ENCODE measurements at places on chromosomes 2 and 18.
A peak's percentile ranks its signal among the peaks of the same experiment; 100 is the strongest.

DNA sequence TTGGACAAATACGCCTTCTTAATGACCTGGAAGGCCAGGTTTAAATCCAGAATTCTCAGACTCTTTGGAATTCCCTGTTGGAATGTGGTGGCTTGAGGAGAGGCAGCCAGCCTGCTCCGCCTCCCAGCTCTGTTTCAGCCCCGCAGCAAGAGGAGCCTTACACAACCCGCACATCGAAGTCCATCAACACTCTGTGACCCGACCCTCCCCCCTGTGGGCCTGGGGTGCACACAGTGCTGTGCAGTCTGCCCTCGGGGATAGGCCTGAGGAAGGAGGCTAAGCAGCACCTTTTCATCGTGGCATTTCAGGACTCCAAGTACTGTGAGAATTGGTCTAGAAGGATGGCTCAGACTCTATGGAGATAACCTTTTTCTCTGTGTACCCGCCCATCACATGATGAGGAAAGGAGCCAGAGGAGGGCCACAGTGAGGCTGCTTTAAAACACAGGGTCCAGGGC lies 73.7 kb downstream of the GREB1L start:
- no peak for DNase-seq

DNA sequence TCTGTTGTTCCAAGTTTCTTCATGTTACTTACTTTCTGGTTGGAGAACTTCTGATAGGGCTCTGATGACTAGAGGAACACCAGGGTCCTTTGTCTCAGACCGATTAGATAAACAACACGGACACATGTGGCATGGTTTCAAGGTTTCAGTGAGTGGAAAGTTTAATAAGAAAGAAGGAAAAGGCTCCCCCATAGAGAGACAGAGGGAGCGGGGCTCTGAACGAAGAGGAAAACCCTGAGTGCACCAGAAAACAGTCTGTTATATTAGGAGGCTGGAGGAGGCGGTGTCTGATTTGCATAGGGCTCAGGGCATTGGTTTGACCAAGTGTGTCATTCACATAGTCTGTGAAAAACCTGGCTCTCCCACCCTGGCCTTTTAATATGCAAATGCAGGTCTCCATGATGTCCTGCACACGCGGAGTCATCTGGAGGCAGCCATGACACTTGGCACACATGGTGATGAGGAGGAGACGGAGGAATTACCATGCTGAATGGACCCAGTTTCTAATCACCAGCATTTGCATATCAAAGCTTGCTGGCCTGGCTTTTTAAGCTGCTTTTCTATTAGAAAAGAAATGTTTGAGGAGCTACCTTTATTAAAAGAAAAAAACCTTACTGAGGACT lies 94.2 kb downstream of the PTPN4 start:
- DNase-seq: no peak

GRCh38 chr2:231590614-231591013 lies 2.0 kb upstream of the TEX44 start:
- no peak for DNase-seq

DNA sequence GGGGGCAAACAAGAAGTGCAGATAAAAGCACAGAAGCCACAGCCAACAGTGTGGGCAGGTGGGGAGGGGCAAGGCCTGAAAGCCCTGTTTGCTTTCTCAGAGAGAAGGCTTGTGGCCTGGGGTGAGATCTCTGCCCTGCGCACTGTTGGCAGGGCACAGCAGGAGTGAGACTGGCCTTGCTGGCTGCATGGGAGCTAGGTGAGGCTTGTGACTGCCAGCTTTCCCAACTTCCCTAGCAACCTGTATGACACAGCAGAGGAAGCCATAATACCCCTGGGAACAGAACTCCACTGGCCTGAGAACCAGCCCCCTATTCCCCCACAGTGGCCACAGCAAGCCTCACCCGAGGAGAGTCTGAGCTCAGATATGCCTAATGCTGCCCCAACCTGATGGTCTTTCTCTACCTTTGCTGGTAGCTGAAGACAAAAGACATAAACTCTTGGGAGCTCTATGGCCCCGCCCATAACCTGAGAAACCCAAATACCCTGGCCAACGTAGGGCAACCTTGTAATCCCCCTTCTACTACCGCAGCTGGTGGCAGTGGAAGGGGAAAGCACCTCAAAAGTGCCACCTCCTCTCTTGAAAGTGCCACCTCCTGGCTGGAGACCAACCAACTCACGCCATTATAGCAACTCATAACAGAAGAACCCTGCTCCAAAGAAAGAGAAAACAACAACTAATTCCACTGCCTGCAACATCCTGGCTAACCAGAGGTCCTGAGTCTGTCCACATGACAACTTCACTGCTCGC lies 44.4 kb downstream of the LCT start:
- peak; percentile 56 for DNase-seq

DNA sequence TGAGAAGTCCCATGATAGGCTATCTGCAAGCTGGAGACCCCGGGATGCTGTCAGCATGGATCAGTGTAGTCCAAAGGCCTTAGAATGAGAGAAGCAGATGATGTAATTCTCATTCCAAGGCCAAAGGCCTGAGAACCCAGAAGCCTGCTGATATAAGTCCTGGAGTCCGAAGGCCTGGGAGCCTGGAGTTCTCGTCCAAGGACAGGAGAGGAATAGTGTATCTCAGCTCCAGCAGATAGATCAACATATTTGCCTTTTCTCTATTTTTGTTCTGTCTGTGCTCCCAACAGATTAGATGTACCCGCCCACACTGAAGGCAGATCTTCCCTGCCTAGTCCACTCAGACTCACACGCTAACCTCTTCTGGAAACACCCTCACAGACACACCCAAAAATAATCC lies 454.9 kb upstream of the CHAC2 start:
- DNase-seq: no peak

GRCh38 chr18:49151482-49151881 lies 200.7 kb upstream of the SMAD7 start:
- no peak for DNase-seq

GRCh38 chr2:219428469-219428868 lies 6.2 kb upstream of the SPEG start:
- DNase-seq: no peak

DNA sequence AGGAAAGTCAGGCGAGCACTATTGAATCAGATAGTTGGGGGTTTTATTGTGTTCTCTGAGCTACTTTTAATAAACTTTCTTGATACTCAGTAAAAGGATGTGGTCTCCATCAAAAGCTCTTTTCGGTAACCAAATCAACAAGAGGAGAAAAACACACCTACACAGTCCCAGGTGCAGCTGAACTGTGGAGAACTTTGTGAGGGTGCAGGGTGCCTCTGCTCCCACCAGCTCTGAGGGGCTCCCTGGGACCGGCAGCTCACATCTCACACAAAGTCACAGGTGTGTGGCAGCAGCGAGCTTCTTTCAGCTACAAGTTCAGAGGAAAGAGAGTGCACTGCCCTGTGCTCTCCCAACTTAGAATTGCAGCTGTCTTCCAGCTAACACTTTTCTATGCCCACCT lies 650.4 kb downstream of the RNF144A start:
- DNase-seq: peak; percentile 65

- DNase-seq: no peak
Observed at GRCh38 chr2:140308706-140309105, 1528.5 kb upstream of the NXPH2 start.

GRCh38 chr2:139763705-139764104 lies 983.5 kb upstream of the NXPH2 start:
- DNase-seq: no peak

GRCh38 chr18:70418546-70419311 lies 129.9 kb downstream of the SOCS6 start:
- DNase-seq: peak; percentile 54

DNA sequence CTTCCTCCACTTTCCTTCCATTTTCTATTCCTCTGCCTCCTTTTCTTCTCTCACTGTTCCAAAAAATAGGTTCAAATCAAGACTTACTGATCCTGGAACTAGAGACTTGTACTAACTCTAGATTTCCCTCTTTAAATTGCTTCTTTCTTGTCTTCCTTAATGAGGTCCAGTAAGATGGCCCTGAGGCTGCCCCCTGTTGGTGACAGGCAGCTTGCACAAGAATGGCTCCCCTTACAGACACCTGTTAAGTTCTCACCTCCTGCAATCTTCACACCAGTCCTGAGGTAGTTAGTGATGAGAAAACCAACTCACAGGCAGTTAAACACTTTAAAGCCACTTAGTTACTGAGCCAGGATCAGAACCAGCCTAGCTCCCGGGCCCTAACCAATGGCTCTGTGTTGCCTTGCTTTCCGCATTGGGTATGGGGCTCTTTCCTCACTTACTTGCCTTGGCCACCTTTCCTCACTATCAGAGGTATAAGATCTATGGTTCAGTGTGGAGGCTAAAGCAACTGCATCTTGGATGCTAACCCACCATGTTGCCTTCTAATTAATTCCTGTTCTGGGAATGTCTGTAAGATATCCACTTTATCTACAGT lies 130.6 kb downstream of the AKAIN1 start:
- DNase-seq: peak; percentile 31

DNA sequence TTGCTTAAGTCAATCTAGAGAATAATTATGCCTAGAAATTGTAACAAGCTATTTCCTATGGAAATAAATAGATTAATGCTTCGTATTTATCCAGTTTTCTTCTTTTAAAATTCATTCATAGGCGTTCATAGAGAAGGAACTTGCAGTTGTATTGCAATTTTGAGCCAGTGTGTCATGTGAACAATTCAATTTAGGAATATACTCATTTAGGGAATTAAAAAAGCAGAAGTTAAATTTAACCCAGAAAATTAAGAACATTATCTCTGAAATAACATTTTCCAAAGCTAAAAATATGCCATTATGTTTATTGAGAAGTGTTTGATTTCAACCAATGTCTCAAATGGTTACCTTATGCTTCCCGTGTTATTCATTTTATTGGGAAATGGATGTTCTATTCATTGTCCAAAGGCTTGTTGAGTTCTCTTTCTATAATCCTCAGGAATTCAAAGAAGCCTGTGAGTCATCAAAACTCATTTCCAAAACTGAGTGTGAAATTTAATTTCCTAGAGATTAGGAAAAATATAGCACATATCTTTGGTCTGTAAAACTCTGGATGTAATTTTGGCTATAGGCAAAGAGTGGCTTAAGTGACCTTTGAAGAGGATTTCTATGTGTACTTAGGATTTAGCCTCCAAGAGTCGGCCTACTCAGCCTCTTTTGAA lies 99.7 kb downstream of the SLC8A1 start:
- DNase-seq: no peak

DNA sequence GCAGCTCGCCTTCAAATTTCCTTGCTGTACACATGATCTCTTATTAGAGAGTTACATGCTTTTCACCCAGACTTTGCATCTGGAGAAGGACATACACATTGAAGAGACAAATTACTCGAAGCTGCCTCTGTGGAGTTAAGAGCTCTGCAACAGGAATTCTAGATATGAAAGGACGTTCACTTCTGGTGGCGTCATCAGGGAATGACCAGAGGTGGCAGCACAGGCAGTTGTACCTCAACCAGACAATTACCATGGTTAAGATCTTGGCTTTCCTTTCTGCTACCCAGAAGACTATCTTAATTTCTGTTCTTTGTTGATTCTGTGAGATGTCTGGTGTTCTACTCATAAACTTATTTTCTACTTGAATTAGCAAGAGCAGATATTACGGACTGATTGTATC lies 39.1 kb upstream of the MC4R start:
- no peak for DNase-seq

DNA sequence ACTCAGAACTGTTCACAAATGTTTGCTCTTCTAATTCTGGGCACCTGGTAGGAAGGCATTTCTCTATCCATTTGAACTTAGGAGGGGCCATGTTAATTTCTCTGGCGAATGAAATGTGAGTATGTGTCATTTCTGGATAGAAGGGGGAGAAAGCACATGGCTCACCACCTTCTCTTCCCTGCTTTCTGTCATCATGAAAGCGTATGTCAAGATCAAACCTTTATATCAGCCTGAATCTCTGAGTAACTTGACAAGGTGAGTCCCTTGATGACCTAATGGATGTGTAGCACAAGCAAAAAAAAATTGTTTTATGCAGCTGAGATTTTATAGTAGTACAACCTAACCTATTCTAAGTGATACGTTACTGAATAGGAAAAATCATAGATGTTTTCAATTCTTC lies 12.1 kb upstream of the LCT start:
- peak; percentile 16 for DNase-seq

GRCh38 chr18:11857177-11857887 lies 6.1 kb downstream of the CHMP1B start:
- no peak for DNase-seq

DNA sequence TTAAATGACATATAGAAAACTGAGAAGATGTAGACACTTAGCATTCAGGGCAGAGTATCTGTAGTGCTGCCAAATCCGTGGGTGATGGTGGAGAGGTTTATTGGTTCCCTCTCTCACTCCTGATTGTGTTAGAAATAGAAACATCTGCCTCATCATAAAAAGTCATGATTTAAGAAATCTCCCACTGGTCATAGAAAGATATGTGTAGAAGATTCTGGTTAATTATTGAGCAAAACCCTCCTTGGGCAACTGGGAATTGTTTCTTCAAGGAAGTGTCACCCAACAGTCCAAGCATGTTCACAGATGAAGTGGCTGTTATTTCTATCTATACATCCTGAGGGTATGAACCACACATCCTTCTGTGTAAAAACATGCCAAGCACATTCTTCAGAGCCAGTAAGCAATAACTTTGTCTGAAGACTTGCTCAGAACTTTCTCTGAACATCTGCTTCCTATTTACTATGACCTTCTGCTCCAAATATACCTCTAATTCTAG lies 33.6 kb upstream of the CHRNA1 start:
- DNase-seq: no peak

DNA sequence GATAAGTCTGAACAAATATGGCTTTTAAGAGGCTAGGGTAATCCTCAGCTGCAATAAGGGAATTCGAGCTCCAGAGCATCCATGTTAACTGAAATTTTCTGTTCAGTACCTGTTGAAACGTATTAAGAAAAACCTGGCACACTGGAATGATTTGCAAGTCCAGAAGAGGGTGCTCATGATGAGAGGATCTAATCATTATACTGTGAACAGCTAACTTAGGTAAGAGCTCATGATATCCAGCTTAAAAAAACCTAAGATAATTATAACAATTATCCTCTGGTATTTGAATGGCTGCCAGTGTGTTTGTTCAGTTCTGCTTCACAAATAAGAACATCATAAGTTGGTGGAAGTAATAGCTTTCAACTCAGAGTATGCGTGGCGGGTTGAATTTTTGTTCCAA lies 1118.3 kb upstream of the DDX18 start:
- DNase-seq: no peak

Data from activated CD4-positive, alpha-beta T cell treated with anti-CD3 and anti-CD28 coated beads, Interleukin-10, Interleukin-2, amounts not matched to agents 100 ng/mL and 50 ng/mL, durations not matched to agents 16 hours and 8 hours (primary cell).